ENCODE measurements at places on chromosomes 2 and 18. TPM values are rescaled to one million over a fixed set of nuclear protein-coding genes. Genes with fewer than 3 reads are reported as not detected.
A peak's percentile ranks its signal among the peaks of the same experiment; 100 is the strongest.

DNA sequence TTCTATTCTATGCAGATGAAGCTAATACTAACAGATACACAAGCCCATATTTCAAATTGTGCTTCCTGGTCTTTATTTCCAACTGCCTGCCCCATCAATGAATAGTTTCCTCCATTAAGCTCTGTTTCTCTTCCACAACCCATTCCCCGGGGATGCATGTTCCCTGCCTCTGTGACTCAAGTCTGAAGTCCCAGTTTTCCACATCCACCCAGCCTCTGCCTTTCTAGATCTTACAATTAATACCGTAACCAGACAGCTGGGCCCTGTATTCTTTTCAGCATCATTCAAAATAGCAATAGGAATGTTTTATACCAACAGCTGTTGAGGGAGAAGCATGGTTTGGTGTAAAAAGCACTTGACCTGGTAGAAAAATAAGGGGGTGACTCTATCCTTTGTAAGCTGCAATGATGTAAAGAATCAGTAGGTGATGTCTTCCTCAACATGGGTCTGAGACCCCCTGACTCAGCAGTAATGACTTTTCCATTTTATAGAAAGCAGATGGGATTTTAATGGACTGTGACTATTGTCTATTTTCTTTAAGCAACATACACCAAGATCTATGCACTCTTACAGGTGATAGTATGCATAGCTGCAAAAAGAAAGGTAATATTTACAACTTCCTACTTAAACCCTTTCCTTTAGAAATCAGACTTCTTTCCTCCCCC lies 46.1 kb upstream of the DAPL1 start:
- DNase-seq = no peak
- no peak overlapping the region for H3K4me3 ChIP-seq
- H3K36me3 ChIP-seq = no peaks in the 10 kb centered on the region
- H3K27me3 ChIP-seq = peaks cover 21% of the 10 kb centered on the region
- no peaks in the 10 kb centered on the region for H3K4me1 ChIP-seq
- no peak overlapping the region for H3K27ac ChIP-seq

- peaks cover 38% of the 10 kb centered on the region for H3K36me3 ChIP-seq
- DNase-seq = no peak
- H3K27ac ChIP-seq = peak overlapping the region; percentile 90
- peak overlapping the region; percentile 75 for H3K4me3 ChIP-seq
- no peaks in the 10 kb centered on the region for H3K27me3 ChIP-seq
- peaks cover 7% of the 10 kb centered on the region for H3K4me1 ChIP-seq
These were observed 202 bp downstream of the MCEE start for GRCh38 chr2:71129902-71130151.

- H3K4me3 ChIP-seq = no peak overlapping the region
- H3K27me3 ChIP-seq = no peaks in the 10 kb centered on the region
- H3K4me1 ChIP-seq = no peaks in the 10 kb centered on the region
- no peaks in the 10 kb centered on the region for H3K36me3 ChIP-seq
- DNase-seq = no peak
These were observed 38.3 kb downstream of the APLF start for GRCh38 chr2:68505603-68506159.

- DNase-seq = no peak
- no peak overlapping the region for H3K4me3 ChIP-seq
- no peaks in the 10 kb centered on the region for H3K27me3 ChIP-seq
These were observed 133.9 kb downstream of the TNS1 start for GRCh38 chr2:217868911-217869334.

DNA sequence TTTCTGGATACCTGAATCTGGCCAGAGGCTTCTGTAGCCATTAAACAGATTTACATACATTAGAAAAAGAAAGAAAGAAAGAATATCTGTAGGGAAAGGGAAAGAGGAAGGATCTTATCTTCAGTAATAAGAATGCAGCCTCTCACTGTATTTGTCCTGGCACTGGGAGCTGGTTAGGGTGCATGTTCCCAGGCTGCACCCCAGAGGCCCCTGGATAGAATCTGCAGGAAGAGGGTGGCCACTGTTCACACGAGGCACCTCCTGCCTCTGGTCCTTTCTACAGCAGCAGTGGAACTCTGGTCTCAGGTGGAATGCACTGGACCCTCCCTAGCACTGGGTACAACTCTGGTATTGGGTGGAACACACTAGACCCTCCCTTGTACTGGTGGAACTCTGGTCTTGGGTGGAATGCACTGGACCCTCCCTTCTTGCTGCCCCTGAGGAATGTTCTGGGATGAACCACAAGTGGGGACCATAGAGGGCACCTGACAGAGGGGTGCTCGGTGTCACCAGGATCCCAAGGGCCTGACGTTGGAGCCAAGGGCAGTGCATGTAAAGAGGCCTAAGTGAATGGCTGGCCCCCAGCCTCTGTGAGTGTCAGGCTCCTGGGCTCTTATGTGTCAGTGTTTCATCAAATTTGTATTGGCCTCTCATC lies 27.4 kb upstream of the PXDN start:
- H3K4me3 ChIP-seq = no peak overlapping the region
- H3K36me3 ChIP-seq = no peaks in the 10 kb centered on the region
- no peak for DNase-seq
- no peaks in the 10 kb centered on the region for H3K27me3 ChIP-seq

DNA sequence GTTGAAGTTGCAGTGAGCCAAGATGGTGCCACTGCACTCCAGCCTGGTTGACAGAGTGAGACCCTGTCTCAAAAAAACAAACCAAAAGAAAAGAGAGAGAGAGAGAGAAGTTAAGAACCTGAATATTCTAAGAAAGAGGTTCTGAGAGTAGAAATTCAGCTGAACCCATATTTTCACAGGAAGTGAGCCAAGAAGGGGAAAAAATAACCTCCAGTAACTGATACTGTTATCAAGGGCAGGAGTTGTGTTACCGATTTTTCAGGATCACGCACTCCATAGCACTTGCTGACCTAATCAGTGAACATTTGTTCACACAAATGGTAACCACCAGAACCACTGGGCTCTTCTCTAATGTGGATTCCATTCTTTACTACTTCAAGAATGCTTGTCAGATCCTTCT lies 39.1 kb upstream of the BZW1 start:
- H3K4me3 ChIP-seq = no peak overlapping the region
- no peak overlapping the region for H3K27ac ChIP-seq
- no peaks in the 10 kb centered on the region for H3K36me3 ChIP-seq
- no peaks in the 10 kb centered on the region for H3K4me1 ChIP-seq

DNA sequence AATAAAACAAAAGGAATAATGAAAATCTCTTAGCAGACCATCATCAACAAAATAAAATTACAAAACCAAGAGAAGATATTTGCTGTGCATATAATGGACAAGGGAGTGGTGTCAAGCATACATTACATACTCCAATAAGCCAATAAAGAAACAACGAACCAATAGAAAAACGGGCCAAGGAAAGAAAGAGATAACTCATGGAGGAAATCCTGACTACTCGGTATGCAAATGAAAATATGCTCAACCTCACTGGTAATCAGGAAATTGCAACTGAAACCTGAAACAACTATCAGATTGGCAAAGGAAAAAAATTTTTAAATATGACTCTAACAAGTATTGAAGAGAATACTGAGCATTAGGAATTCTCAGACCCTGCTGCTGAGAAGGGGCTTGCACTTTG lies 84.7 kb downstream of the BCL2 start:
- H3K4me3 ChIP-seq = no peak overlapping the region
- DNase-seq = no peak
- no peaks in the 10 kb centered on the region for H3K27me3 ChIP-seq

The SLC9A4 gene
- 0.04 TPM for total RNA-seq

Data from K562 (cell line).